ENCODE measurements at places on chromosomes 12 and 14.

DNA sequence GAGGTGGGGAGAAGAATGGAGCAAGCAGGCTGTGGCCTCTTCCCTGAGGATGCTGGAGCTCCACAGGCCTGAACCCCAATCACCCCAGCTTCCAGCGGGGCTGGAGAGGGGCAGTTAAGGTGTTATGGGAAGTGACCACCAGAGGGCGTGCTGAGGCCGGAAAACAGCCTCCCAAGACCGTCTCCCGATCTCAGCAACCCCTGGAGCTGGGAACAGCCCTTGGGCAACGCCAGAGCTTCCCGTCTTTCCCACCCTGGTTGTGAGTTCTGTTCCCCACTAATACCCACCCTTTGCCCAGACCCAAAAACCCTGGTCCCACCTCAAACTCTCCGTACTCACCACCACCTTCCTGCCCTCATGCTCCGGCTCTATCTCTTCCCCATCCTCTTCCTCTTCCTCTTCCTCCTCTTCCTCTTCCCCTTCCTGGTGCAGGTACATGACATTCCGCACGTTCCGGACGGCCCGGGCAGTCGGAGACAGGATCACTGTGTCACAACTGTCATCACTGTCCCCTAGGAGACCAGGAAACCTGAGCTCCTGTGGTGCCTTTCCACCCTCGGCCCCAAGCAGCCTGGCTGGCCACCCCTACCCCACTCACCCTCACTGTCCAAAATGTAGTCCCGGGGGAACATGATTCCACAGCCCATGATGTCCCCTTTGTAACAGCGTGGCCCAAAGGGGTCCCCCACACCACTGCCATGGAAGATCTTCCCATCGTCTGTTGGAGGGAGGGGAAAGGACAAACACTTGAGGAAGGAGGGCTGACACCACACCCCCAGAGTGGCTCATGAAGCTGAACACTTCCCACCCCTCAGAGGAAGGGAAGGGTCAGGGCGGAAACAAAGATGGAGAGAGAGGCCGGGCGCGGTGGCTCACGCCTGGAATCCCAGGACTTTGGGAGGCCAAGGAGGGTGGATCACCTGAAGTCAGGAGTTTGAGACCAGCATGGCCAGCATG lies 12.9 kb downstream of the SPRYD3 start:
- DNase-seq: peak; percentile 81

- no peak for DNase-seq
Observed at GRCh38 chr12:46494424-46494823, 121.9 kb upstream of the SLC38A2 start.

GRCh38 chr14:70045844-70046535 lies 142.8 kb downstream of the SLC8A3 start:
- peak; percentile 83 for DNase-seq

- DNase-seq: no peak
Observed at GRCh38 chr14:82719617-82720016, 1186.0 kb upstream of the SEL1L start.

DNA sequence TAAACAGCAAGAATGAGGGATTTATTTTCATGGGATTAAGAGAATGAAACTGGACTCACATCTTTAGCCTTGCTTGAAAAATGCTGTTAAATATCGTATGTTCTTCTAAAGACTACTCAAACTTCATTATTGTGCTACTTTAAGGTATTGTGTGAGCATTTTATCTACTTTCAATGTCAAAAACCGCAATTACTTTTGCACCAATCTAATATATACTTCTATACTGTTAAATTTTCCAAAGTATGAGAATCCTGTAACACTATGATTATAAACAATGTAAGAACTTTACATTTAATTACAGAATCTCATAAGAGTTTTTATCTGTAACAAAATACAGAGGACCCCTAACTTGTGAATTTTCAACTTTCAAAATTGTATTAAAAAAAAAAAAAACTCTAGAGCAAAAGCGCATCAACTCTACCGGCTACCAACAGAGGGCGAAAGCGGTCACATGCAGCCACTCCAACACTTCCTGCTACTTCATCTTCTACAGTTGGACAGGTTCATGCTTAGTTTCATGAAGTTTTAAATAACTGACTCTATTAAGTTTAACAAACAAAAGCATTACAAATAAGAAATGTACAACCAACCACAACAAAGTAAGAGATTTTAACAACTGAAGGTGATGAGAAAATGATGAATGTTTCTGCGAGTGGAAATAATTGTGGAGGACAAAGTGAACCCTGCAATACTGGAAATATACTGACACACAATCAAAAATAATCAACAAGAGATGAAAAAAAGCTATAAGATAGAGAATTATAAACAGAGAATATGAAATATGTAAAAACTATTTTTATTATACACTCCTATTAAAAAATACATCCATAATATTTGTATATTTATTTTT lies 210.9 kb downstream of the MED13L start:
- DNase-seq: no peak

DNA sequence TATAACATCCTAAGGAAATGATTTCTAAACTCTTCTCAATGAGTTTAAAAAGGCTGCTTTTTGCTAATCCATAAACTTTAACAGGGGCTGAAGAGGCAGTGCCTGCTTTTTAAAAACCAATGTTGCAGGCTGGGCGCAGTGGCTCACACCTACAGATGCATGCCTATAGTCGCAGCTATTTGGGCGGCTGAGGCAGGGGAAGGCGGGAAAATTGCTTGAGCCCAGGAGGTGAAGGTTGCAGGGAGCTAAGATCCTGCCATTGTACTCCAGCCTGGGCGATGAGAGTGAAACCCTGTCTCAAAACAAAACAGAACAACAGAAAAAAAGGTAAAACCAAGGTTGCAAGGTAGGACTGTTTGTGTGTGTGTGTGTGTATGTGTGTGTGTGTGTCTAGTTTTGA lies 531.2 kb downstream of the DIO2 start:
- DNase-seq: no peak

- DNase-seq: no peak
Observed at GRCh38 chr12:644818-645552, 18.3 kb downstream of the NINJ2 start.

DNA sequence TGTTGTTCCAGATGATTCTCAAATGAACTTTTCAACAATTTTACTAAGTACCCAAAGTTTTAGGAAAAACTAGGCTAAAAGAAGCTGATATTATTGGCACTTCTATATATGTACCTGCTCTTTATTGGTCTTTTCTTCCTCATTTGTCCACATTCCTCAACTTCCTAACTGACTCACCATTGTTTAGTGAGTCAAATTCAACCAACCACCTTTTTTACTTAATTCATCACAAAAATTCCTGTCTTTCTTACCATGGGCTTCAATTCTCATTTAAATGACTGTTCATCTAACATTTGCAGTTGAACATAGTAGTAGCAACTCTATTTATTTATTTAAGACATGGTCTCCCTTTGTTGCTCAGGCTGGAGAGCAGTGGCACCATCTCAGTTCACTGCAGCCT lies 47.6 kb upstream of the SLC2A13 start:
- no peak for DNase-seq

- no peak for DNase-seq
Observed at GRCh38 chr14:56358851-56359614, 220.6 kb upstream of the TMEM260 start.
